ENCODE measurements at places on chromosomes 13 and 19. TPM values are rescaled to one million over a fixed set of nuclear protein-coding genes. Genes with fewer than 3 reads are reported as not detected.

- DNase-seq = peak; percentile 72
Measured at GRCh38 chr19:2962018-2962670, 15.2 kb upstream of the TLE6 start.

GRCh38 chr19:45090606-45091005 lies 2.4 kb upstream of the PPP1R37 start:
- DNase-seq = no peak

DNA sequence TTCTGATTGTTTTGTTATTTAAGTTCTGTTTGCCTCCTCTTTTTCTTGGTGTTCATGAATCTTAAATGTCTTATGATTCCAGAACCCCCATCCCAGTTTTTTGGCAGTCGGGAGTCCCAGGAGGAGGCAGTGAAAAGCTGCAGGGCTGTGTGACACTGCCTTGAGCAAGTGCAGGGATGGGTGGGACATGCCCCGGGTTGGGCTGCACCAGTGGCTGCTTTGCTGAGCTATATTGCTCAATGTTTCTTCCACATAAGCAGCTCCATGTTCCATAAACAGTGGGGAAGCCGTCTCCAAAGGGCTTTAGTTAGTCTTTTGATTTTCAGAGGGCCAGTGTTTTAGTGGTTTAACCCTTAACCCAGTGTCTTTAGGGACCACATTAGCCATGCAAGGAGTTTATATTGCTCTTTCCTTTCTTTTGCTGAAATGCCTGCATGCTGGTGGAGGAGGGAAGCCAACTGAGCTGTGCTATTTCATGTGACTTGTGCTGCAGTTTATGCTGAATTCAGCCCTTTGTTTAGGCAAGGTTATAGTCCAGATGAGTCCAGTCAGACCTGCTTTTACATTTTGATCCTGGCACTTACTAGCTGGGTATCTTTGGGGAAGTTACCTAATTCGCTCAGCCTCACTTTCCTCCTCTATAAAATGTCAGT lies 13.1 kb downstream of the ATP8A2 start:
- DNase-seq = no peak

DNA sequence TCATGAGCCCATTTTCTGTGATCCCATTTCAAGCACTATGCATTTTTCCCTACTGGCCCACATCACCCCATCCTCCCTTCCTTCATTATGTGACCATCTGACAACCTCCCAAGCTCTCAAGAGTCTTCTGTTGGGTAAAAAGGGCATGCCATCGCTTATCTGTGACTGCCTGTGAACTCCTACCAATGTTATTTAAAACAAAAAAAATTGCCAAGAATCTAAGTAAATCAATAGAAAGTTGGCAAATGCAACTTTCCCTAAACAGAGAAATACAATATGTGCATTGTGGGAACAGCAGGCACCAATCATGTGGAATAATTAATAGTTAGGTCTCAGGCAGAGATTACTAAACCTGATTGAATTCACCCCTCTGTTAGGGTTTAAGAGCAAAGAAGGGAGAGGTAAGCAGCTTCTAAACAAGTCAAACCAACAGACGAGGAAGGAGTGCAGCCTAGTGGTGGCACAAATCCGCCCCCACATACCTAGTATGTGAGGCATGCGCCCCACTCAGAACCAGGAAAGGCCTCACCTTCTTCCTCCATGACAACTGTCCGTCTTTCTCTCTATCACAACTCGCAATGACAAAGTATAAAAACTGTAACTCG lies 29.8 kb downstream of the DZIP1 start:
- DNase-seq = peak; percentile 62

DNA sequence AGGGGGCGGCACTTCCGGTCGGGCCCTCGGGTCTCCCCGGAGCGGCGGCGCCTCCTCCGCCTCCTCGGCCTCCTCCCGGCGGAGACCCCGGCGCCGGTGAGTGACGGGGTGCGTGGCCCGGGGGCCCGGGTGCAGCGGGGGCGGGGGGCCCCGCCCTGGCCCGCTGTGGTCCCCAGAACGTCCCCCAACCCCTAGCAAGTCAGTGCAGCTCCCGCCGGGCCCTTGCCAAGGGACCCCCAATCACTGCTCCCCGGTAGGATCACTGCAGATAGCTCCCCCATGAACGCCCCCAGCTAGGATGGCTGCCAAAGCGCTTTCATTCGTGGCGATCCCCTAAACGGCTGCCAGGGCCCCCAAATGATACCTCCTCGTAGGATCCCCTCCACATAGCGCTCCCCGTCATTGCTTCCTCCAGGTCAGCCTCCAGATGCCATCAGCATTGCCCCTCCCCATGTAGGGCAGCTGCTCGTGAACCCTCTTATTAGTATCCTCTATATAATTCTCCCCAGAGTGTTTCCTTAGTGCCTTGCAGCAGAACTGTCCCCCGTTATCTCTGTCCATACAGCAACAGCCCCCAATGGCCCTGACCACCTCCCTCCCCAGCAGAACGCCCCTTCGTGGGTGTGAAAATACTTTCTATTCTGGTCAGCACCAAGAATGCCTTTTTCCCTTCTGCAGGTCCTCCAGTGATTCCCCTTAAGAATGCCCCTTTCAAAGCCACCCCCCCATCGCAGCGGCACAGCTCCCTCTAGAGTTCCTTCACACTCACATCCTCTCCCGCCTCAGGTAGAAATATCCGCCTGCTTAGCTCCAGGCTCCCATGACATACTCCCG lies at the start of gene ZNF865:
ZNF865 (plus strand) TSS at position 11 of the 834 bp plus-strand sequence. CDS start 7,972 bp downstream, outside the sequence.
- peak; percentile 71 for DNase-seq

DNA sequence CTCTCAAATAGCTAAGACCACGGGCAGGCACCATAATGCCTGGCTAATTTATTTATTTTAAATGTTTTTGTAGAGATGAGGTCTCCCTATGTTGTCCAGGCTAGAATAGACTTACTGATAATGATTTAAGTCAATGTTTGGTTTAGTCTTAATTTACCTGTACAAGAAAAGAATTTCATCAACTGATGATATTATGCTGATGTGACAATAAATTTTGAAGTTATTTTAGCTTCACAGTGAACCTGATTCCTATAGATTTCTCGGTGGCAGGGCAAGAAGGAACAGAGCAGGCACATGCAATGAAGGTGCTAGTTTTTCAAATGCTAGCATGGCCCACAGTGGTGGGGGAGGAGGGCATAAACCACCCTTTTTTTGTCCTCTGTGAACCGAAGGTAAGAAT lies 42.6 kb upstream of the CBY2 start:
- no peak for DNase-seq

DNA sequence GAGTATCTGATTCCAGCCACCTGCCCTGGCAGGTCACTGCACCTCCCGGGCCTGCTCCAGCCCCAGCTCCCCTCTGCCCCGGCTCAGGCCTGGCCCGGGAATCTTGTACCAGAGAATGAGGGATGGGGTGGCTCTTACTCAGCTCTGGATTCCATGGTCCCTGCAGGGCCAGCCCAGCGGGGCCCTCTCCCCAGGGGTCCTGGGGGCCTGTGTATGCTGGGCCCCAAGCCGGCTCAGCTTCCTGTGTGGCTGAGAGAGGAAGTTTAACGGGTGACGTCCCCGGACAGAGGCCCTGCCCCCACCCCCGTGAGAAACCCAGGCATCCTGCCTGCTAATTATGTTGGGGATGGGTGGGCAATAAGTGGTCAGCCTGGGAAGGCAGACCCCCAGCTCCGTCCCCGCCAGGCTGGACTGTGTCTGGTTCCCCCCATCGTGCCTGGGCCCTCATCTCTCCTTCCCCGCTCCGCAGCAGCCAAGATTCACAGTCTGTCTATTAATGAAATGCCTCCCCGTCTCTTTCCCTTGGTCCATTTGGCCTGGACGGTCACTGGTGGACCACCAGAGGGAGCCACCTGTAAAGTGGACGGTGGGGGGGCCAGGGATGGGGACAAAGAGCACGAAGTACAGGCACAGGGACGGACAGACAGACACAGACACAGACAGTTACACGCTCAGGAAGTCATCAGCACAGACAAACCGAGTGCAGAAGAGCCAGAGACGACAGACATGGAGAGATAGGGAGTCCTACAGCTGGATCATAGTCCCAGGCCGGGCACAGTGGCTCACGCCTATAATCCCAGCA lies at the start of gene DENND1C:
DENND1C (minus strand) TSS at position 247 of the 802 bp plus-strand sequence; CDS start at position 155, 92 bp downstream.
- peak; percentile 34 for DNase-seq

- DNase-seq = no peak
Measured at GRCh38 chr19:32876919-32877285, 7.3 kb upstream of the SLC7A9 start.

GRCh38 chr13:40252241-40252640 lies 414.2 kb downstream of the FOXO1 start:
- DNase-seq = no peak

- no peak for DNase-seq
Measured at GRCh38 chr13:93450761-93451160, 224.2 kb downstream of the GPC6 start.

DNA sequence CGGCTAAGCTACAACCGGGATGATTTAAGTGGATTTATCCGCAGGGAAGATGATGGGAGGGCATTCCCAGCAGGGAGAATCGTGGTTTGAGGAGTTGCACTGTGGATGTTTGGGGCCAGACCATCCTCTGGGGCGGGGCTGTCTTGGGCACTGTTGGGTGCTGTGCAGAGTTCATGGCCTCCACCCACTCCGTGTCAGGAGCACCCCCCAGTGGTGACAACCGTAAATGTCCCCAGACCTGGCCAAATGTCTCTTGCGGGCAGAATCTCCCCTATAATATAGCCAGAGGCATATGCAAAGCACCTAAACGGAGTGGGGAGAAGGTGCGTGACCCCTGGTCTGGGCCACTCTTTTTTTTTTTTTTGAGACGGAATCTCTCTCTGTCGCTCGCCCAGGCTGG lies 40.2 kb downstream of the SMIM24 start:
- no peak for DNase-seq

The CTXN1 gene
- 5.9 TPM for total RNA-seq

The FAM216B gene
- total RNA-seq = not detected

The TMEM86B gene
- total RNA-seq = 193 TPM

The CEACAM1 gene
- total RNA-seq = 19.5 TPM

The ZNF99 gene
- total RNA-seq = 0.14 TPM

The ATP4A gene
- total RNA-seq = not detected
